Right ventricle myocardium inferior (tissue), 1 donor: ENCODE measurements at places on chromosomes 3 and 15. TPM values are rescaled to one million over a fixed set of nuclear protein-coding genes. Genes with fewer than 3 reads are reported as not detected.

DNA sequence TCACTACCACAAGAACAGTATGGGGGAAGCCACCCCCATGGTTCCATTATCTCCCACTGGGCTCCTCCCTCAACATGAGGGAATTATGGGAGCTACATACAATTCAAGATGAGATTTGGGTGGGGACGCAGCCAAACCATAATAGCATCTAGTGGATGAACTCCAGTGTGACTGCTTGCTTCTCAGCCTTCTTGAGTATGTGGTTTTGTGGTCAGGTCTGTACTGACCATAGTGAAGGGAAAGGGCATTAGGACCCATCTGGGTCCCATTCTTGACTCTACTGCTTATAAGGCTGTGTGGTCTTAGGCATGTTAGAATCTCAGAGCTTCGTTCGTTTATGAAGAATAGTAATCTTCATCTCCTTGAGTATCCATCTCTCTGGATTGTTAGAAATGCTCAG, 81.4 kb downstream of the CGNL1 start:
- DNase-seq: no peak

GRCh38 chr15:79307251-79307650, 3.7 kb upstream of the TMED3 start:
- DNase-seq: no peak

GRCh38 chr3:102434715-102435114, at the start of gene ZPLD1:
TSS of gene ZPLD1 (plus strand) at chr3:102435015. CDS start at chr3:102438488, 3,473 bp downstream.
- no peak for DNase-seq

GOLGA8G gene
- total RNA-seq: not detected

MLH1 gene
- 49.3 TPM for total RNA-seq
